ENCODE measurements at places on chromosomes 1 and 21.

DNA sequence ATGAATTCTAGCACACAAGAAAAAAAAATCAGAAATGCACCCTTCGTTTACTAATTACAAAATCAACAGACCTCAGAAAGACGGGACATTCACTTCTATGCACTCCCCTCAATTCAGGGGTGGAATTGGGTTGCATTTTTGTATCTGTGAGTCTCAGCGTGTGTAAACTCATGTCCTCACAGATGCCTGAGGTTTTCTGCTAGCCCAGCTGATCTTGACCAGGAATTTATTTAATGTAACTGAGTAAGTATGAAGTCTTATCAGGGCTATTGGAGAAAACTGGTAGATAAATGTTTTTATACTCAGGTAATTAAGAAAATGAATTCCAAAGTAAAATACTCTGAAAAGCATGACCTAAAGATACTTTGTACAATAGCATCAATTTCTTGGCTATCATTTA, 167.7 kb downstream of the RUNX1 start:
- DNase-seq: no peak

DNA sequence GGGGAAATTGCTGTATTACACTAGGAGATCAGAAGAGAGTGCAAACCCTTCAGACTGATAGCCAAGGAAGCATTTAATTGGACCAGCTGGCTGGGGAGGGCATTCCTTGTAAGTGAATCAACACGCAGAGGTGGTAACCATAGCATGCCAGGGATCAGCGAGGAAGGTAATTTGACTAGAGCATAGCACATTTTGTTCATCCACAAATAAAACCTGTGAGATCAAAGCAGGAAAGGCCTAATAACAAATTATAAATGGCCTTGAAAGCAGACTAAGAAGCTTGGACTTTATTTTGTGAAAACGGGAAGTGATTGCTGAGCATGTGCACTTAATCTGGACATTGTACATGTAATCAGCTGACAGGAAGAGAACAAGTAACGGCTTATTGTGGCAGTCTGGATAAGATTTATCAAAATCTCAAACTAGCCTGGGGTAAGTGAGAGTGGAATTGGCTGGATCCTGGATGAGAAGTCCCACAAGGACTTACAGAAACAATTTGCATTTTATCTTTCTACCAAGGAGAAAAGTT, 11.7 kb upstream of the CD55 start:
- DNase-seq: peak; percentile 38

DNA sequence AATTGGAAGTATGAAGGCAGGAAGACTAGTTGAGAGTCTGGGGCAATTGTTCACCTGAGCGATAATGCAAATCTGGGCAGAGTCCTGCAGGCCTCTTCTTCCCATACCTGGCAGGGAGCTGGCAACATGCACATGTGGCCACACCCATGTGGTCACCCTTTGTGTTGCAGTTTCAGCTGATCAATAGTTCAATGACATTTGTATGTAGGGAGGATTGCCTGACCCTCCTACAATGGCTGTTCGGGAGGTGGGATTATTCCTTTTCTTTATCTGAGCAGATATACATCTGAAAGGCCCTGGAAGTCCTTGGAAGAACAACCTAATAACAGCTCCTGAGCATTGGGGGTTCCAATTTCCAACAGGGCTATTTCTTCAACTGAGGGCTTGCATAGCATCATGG, 15.2 kb upstream of the TRIM45 start:
- DNase-seq: no peak

DNA sequence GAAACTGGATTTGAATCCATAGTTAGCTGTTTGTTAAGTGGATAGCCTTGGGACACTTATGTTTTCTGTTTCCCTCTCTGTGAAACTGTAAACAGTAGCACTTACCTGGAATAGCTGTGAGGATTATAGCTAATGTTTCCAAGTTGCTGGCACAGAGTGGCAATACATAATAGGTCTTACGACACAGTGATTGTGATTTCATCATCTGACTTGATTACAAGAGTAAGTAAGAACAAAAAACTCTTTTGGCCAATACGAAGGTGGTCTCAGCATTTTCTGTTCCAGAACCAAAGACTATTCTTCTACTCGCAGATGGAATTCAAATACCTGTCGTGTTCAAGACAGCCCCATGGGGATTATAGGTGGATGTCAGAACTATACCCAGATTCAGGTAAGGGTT, 2.1 kb downstream of the C8B start:
- DNase-seq: no peak

DNA sequence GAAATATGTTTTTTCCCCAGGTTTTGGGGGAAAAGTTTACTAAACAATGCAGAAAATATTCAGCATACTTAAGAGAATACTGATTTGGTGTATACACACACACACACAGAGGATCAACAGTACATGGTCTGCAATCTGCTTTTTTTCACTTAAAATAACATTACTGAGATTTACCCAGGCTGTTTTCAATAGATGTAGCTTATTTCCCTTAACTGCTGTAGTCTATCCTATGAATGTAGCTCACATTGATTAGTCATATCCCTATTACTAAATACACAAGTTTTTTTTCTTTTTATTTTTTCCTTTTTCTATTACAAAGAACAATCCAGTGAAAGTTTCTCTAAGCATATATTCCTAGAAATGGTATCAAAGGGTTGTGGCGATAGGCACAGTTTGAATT, 266.7 kb upstream of the GREM2 start:
- no peak for DNase-seq

All from GM13976 (cell line).